ENCODE measurements at places on chromosomes 4 and X.

DNA sequence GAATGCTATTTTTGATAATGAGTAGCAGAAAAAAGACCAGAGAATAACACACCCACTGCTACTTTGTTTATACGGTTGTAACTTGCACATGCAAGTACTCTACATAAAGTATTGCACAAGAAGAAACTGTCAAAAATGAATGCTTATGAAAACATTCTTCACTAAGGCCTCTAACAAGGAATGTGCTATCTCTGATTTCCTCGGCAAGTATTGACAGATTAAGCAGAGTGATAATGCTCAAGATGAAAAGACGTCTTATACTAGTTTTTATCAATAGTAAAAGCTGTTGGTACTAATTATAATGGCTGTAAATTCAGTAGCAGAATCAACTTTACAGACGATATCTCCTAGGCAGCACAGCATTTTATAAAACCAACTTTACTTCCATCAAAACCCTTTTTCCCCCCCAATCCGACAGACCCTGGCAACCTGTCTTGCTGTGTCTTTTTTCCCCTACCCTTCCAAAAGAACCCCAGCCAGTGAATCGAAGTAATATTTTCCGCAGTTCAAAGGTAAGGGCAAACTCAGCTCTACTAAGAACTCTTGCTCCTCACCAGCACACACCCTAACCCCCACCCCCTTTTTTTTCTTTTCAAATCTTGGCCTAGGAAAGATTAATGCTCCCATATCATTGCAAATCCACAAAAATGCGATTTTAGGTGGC is 1.5 kb downstream of the FRYL start:
- DNase-seq: no peak

DNA sequence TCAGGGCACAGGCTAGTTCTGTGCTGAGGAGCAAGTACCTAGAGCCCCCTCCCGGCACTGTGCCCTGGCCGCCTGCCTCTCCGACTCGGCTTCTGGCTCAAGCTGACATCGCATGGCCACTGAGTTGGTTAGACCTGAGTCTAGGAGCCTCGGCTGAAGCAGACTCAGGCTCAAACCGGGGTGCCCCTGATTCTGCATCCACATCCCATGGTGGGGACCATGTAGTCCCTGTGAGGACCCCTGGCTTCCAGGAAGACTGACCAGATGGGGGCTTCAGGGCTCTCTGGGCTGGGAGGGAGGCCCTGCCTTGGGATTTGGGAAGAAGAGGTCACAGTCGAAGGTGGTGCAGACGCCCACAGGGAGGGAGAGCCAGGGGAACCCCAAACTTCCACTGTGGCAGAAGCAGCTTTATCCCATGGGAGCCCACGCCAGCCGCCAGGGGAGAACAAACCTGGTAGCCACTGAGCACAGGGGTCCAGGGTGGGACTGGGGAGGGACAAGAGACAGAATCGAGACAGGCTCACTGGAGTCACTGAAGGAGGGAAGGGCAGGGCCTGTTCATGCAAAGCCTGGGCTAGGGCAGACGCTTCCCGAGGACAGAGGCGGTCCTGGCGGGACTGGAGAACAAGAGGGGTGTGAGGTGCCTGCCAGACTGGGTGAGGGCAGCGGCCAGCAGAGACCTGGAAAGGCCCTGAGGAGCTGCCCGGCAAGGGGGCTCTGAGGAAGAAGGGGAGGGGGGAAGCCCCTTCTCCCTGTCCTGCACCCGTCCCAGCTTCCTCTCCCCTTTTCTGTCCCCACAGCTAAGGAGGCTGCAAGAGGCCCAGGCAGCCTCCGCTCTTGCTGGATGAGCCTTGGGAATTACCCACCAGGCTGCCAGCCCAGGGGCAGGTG is 1.1 kb downstream of the PDE6B start:
- no peak for DNase-seq

- DNase-seq: no peak
Measured at GRCh38 chr4:152807294-152807829, 27.6 kb downstream of the ARFIP1 start.

- no peak for DNase-seq
Measured at GRCh38 chr4:172055498-172055897, 242.3 kb downstream of the GALNTL6 start.

DNA sequence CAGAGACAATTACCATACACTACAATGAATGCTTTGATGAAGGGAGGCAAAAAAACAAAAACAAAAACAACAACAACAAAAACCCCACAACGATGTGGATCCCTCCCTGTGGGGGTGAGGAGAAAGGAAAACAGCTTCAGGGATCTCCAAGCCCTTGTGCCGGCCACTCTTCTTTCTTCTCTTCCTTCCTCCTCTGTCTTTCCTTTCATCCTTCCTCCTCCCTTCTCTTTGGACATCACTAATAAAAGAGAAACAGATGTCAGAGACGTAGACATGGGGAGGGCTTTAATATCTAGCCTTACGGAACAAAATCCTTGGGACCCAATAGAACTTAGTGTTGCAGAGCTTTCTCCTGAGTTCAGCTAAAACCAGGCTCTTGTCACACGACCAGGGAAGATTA is 18.8 kb upstream of the STX18 start:
- DNase-seq: no peak

- DNase-seq: no peak
Measured at GRCh38 chrX:155326610-155327009, 7.8 kb downstream of the CLIC2 start.

DNA sequence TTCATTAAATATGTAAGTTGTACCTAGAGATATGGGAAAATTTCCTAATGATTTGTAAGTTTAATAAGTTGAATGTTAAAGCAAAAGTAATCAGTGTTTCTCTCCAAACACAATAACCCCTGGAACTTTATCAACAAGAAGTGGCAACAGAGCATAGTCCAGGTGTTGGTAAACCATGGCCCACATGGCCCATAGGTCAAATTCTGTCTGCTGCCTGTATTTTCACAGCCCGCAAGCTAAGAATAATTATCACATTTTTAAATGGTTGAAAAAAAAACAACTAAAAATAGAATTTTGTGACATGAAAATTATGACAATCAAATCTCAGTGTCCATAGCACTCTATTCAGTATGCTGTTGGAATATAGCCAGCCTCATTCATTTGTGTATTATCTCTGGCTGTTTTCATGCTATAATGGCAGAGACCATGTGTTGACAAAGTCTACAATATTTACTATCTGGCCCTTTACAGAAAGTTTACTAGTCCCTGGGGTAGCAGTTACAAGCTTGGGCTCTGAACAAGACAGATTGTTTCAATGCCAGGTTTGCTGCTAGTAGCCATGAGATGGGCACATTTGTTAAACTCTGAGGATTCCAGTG is 395.8 kb downstream of the GASK1B start:
- DNase-seq: no peak

GRCh38 chr4:98627531-98628257 is 30.7 kb downstream of the TSPAN5 start:
- no peak for DNase-seq

- DNase-seq: no peak
Measured at GRCh38 chr4:3358656-3359055, 65.8 kb downstream of the RGS12 start.

GRCh38 chrX:56728321-56728720 is 722 bp upstream of the NBDY start:
- no peak for DNase-seq

- DNase-seq: no peak
Measured at GRCh38 chr4:108156391-108156790, 12.3 kb downstream of the LEF1 start.

GRCh38 chr4:98828801-98829200 is 100.1 kb downstream of the EIF4E start:
- no peak for DNase-seq

GRCh38 chr4:24741910-24742309 is 53.5 kb upstream of the SOD3 start:
- DNase-seq: no peak

DNA sequence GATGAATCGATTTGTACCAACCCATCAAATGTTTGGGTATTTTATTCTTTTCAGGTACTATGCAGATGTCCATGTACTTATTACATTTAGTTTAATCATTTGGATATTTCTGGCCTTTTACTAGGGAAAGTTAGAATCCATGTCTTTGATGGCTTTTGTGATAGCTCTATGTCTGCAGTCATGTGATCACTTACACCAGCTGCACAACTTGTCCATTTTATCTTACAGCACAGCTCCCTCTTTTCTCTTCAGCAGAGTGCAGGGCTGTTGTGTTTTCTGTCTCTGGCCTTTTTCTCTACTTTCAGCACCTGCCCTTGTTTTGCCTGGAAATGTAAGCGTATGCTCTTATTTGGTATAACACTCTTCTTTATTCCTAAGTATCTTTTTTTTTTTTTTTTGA is 30.6 kb downstream of the WWC2 start:
- no peak for DNase-seq
